ENCODE measurements at places on chromosomes 1 and 21.

- DNase-seq: no peak
These were observed 17.0 kb upstream of the CD101 start for GRCh38 chr1:116984406-116985160.

DNA sequence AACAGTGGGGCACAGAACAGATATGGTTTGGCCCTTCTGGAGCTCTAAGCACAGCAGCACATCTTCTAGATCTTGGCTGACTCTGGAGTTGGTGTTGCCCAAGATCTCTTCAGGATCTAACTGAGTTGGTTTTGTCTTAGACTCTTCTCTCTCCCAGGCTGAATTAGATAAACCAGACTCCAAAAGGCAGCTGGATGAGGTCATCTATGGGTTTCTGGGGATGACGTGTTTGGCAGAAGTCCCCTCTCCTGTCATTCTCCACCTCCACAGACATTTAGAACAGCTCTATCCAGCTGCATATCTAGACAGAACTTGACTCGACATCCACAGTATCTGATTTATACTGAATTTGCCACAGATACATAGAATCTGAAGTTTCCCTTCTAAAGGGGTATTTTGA lies 75.3 kb downstream of the ST6GALNAC5 start:
- no peak for DNase-seq

- no peak for DNase-seq
These were observed 89.2 kb downstream of the JAK1 start for GRCh38 chr1:64877151-64877550.

- no peak for DNase-seq
These were observed 15.6 kb downstream of the PRKACB start for GRCh38 chr1:84159533-84160240.

DNA sequence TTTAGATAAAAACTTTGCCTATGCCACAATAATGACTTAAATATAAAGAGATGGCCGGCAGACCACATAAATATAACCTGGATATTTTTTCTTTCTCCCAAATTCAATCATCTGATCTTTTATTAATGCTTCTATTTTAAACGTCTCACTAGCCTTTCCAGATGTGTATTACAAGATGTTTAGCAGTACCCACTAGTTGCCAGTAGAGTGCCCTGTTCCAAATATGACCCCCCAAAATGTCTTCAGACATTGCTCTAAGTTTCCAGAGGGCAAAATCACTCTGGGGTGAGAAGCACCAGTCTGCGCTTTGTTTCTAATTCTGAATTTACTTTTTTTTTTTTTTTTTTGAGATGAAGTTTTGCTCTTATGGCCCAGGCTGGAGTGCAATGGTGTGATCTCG lies 268.1 kb downstream of the GRIK1 start:
- no peak for DNase-seq

DNA sequence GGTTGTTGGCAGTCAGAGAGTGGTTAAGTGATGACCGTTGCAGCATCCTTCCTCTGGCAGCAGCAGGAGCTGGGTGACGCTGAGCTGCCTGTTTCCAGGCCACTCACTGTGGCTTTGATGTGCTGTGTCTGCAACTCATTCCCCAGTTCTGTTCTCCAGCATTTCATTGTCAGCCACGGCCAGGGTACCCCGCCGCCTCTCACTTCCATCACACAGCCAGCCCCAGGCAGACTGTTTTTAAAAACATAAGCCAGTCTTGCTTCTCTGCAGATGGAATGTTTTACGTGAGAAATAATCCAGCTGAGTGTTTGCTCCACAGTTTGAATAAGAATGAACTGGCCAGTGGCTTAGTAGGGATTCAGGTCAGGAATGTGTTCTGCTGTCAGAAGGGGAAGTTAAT lies 21.5 kb upstream of the ST6GALNAC3 start:
- peak; percentile 53 for DNase-seq

DNA sequence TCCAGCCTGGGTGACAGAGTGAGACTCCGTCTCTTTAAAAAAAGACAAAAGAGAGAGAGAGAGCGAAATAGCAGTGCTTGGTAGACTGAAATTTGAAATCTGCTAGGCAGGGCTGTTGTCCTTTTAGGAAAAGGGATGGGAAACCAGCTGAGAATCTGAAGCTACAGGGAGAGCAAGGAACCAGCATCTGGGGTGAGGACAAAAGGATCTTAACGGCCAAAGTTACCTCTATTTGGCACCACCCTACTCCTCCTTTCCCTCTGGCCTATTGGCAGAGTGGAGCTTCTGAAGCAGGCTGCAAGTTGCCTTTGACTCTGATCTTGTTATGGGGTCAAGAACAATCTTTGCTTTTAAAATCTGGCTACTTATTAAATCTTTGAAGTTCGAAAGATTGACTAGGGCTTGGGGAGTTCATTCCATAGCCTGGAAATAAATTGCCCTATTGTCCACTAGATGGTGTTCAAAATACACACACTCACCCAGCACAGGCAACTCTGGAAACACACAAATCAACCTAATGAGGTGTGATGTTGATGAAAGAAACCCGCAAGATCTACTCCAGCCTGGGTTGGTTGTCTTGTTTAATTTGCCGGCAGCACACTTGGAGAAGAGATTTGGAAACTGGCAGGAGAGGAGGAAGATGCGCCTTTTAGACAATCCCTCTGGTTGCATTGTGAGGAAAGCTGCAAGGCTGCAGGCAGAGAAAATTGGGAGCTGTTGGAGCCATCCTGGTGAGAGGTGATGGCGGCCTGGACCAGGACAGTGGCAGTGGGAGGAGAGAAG lies 16.5 kb upstream of the PARP1 start:
- DNase-seq: peak; percentile 46

- no peak for DNase-seq
These were observed 45.1 kb downstream of the CDC7 start for GRCh38 chr1:91545506-91546300.

GRCh38 chr1:225822655-225823403 lies 12.9 kb downstream of the EPHX1 start:
- no peak for DNase-seq

DNA sequence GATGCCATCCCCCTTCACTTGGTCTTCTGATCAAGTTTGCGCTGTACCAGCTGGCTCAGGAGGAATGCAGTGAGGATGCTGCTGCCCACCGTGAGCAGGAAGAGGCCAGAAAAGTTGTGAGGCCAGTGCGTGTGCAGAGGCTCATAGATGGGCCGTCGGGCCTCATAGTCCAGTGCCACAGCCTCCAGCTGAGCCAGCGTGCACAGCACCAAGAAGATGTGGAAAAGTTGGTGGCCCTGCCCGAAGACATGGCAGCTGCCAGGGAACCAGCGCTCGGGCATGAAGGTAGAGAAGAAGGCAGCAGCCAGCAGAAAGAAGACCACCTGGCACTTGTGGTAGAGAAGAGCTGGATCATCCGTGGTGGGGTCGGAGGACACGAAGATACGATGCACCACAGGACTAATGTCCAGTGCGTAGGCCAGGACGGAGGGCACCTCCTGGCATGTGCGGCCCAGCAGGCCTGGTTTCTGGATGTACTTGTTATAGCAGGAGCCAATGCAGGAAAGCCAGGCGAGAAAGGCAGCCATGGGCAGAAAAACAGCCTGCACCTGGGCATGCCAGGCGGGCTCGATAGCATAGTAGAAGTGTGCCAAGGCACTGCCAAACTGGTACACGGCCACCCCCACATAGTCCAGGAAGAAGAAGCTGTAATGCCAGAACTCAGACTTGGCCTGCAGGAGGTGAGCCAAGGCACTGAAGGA lies 3.7 kb upstream of the AUNIP start:
- no peak for DNase-seq

DNA sequence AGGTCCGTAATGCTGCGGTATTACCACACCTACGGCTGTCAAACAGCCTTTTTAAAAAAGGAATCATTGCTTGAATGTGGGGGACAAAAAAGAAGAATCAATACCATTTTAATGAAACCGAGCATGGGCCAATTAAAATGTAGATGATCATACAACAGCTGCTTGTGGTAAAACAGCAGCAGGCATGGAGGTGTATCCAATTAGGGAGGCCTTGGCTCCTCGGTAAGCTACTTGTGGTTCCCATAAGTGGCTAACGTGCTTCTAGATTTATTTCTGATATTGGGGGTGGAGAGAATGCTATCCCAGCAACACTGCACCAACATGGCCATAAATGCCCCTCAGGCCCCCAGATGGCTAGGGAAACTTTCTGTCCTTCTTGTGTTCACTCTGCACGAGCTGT lies 1.8 kb downstream of the PTPN14 start:
- DNase-seq: no peak

GRCh38 chr1:165055581-165055980 lies 300.9 kb downstream of the LMX1A start:
- no peak for DNase-seq

DNA sequence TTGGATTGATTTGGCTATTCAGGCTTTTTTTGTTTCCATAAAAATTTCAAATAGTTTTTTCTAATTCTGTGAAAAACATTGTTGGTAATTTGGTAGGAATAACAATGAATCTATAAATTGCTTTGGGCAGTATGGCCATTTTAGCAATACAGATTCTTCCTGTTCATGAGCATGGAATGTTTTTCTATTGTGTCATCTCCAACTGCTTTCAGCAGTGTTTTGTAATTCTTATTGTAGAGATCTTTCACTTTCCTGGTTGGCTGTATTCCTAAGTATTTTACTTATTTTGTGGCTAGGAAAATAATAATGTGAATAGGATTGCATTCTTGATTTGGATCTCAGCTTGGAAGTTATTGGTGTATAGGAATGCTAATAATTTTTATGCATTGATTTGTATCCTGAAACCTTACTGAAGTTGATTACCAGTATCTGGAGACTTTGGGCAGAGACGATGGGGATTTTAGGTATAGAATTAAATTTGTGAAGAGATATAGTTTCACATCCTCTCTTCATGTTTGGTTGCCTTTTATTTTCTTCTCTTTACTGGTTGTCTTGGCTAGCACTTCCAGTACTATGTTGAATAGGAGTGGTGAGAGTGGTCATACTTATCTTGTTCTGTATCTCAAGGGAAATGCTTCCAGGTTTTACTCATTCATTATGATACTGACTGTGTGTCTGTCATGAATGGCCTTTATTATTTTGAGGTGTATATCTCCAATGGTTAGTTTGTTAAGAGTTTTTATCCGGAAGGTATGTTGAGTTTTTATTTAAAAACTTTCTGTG lies 57.3 kb downstream of the DRAM2 start:
- DNase-seq: no peak

- no peak for DNase-seq
These were observed 11.3 kb downstream of the FAM20B start for GRCh38 chr1:179036844-179037465.

- peak; percentile 86 for DNase-seq
These were observed 642 bp downstream of the HCRTR1 start for GRCh38 chr1:31617916-31618746.

- DNase-seq: peak; percentile 69
These were observed 265.9 kb downstream of the PRDM2 start for GRCh38 chr1:13965770-13966398.

DNA sequence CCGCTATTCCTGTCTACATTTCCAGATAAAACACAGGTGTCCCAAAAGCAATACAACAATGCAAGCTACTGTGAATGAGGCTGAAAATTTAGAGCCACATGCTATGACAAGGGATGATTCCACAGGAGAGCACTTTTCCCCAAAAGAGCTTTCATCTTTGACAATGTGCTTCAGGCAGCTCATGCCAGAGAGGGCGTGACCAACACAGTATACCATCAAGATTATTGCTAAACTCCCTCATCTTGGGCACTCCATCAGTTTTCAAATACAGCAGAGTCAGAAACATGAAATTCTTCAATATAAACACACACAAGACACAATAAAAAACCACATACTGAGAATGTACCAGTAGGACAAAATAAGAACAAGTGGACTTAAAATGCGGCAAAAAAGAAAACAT lies 6.7 kb downstream of the GON4L start:
- no peak for DNase-seq

- DNase-seq: no peak
These were observed 656.1 kb downstream of the KIF26B start for GRCh38 chr1:245810789-245811337.

GRCh38 chr1:6832531-6833188 lies 47.4 kb downstream of the CAMTA1 start:
- DNase-seq: no peak

- no peak for DNase-seq
These were observed 171.2 kb downstream of the LTN1 start for GRCh38 chr21:28821276-28822122.

- no peak for DNase-seq
These were observed 127.6 kb downstream of the MRPS6 start for GRCh38 chr21:34201001-34201400.

GRCh38 chr1:88191917-88192316 lies 492.2 kb upstream of the PKN2 start:
- no peak for DNase-seq

DNA sequence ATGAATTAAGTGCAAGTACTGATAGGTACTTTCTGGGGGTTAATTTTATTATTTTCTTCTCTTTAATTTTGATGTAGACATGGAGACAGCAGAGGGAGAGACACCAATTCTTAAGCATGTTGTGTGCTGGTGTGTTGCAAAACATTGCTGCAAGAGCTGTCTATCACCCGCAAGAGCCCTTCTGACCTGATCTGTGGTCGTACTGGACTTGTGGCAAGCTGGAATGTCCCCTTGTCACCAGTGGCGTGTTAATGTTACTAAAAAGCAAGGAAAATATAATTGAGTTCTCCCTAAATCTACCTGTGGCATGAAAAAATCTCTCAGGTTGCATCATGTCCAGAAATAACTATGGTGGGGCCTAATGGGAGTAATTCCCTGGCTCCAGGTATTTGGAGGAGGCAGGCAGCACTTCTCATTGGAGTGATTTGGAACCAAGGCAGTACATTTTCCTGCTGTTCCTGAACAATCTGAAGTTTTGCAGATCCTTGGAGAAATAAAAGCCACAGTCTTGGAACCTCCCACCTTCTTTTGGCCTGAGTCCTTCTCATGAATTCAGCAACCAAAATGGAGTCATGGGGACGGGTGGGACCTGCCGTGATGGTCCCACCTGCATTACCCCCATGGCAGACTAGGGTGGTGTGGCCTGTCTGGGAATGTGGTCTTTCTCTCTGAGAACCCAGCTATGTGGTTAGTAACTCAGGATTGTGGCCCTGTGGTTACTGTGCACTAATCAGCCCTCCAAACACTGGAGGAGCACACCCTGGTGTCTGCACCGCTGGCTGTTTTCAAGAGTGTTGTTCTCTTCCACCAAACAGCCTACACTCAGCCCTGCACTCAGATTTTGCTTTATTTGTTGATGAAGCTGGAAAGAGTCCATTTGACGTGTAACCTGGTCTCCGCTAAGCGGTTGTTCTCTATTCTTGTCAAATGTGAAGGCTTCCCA lies 57.4 kb downstream of the GALNT2 start:
- no peak for DNase-seq

GRCh38 chr21:31838586-31839355 lies 34.0 kb upstream of the HUNK start:
- no peak for DNase-seq

DNA sequence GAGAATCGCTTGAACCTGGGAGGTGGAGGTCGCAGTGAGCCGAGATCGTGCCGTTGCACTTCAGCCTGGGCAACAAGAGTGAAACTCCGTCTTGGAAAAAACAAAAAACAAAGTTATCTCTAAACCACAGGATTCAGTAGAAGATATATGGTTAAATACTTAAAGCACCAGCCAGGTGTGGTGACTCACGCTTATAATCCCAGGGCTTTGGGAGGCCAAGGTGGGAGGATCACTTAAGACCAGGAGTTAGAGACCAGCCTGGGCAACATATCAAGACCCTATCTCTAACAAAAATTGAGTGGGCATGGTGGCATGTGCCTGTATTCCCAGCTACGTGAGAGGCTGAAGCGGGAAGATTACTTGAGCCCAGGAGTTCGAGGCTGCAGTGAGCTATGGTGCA lies 5.6 kb downstream of the NECAP2 start:
- DNase-seq: no peak

- DNase-seq: no peak
These were observed 12.1 kb downstream of the F3 start for GRCh38 chr1:94529416-94529815.

GRCh38 chr1:74772945-74773344 lies 40.0 kb downstream of the TYW3 start:
- DNase-seq: no peak

Data from ecto neural progenitor cell (in vitro differentiated cells).